Activated CD8-positive, alpha-beta memory T cell treated with anti-CD3 and anti-CD28 coated beads for 1 hour (primary cell): ENCODE measurements at places on chromosomes 6 and 20.
A peak's percentile ranks its signal among the peaks of the same experiment; 100 is the strongest.

- peak; percentile 41 for DNase-seq
These were observed 252.0 kb downstream of the HIVEP2 start for GRCh38 chr6:142692942-142693341.

DNA sequence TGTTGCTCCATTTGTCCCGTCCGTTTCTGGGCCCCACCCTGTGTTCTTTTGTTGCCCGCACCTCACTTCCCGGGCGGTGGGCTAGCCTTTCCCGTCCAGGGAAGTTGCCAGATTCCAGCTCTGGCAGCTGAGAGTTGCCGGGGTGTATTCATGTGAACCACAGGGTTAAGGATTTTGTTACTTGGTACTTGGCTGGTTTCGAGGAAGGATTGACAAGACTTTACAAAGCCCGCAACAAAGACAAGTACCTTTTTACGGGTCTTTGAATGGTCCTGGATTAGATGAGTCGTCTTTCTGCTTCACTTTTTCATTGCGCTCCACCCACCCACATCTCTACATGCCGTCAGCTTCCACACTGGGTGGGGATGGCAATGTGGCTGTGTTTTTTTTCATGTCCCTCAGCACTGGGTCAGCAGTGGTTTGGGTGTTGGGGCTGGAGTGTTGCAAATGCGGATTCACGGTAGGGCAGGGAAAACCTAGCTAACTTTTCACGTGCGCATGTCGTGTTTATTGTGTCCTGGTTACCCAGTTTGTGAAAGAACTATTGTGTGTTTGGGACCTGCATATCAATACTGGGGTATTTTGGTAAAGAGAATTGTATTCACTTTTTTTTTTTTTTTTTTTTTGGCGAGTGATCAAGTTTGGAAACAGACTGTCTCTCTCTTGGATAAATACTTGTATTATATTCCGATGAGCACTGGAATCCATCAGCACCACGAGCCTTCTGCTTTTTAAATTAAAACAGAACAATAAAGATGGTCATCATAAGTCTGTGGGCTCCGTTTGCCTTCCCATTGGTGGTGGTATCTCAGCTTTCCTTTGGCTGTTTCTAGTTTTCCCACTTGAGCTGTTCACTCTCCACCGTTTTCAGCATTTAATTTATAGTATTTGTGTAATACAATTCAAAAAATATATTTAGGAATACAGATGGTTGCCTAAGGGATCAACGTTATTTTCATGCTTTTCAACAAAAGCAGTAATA is 1.2 kb downstream of the DUSP22 start:
- no peak for DNase-seq

DNA sequence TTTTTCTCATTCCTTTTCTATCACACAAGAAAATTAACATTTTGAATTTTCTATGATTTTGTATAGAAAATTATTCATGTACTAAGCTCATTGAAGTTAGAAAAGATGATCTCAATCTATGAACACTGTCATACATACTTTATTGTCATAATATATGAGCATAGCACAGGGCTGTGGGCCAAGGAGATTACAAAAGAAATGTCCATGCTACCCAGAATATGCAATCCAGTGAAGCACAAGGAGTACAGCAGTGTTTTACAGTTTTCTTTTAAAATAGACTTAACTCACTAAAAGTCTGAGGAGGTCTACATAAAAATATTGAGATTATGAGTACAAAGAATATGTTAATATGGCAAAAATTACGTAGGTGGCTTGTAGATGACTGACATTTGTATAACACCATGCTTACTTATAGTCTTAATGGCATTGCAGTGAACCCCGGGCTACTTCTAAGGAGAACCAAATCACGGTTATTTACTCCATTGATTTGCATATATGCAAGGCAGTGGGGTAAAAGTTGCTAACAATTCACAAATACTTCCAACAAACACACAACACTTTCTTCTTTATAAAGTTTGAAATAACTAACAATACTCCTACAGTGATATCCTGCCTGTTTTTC is 257.1 kb downstream of the BCKDHB start:
- DNase-seq: no peak

DNA sequence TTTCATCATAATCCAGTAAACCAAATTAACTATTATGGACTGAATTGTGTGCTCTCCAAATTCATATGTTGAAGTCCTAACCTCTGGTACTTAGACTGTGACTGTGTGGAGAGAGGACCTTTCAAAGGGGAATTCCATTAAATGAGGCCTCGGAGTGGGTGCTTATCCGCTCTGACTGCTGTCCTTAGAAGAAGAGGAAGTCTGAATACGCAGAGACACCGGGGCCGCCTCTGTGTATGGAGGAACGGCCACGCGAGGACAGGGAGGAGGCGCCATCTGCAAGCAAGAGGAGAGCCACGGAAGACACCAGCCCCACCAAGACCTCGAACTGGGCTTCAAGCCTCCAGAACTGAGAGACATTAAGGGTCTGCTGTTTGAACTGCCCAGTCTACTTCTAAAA is 35.6 kb upstream of the RPS6KA2 start:
- no peak for DNase-seq

DNA sequence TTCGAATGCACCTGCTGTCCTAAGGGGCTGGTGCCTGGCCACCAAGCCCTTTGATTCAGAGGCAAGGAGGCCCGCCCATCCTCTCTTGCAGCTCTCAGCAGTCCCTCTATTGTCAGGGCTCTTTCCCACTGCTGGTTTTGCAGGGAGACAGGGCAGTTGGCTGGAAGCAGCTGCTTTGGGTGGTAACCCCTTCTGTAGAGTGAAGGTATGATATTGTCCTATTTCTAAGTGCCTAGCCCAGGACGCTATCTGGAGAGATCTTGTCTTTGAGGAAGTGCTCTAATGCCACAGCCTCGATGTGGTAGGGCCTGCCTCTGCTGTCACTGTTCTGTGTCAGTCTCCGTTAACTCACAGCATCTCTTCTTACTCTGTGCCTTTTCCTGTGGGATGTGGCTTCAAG is 5.6 kb downstream of the PLCG1 start:
- DNase-seq: no peak

DNA sequence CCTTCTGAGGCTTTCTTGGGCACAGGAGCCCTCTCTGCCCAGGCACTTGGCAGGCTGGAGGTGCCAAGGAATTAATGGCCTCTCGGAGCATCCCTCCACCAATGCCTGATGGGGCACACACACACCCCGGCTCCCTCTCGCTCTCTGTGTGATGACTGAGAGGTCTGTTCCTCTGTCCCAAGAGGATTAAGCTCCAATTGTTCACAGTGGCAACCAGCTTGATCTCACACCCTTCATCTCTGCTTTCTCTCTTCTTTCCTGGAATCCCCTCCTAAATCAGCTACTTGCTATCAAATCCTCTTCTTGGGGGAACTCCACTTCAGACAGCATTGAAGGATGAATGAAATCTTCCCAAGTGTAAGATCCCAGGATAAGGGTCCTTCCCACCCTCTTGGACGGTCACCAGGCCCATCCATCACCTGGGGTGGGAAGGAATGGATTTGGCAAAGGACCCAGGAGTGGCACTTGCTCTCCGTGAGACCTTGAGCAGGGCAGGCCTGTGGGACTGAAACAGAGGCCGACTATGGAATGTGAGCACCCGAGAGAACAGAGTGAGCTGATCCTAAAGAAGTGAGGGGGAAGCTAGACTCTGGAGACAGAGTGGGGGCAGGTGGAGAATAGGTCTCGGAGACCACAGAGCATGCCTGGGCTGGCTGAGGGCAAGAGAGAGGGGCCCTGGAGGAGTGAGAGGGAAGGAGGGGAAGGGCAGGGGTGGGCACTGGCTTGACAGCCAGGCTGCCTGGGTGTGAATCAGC is 93.6 kb downstream of the GRM4 start:
- no peak for DNase-seq
